ENCODE measurements at places on chromosomes 5 and 9. TPM values are rescaled to one million over a fixed set of nuclear protein-coding genes. Genes with fewer than 3 reads are reported as not detected.

The ARHGEF28 gene
- total RNA-seq: 77.3 TPM

The MARCHF3 gene
- total RNA-seq: 54.2 TPM

The HTR1A gene
- not detected for total RNA-seq

The WNK2 gene
- not detected for total RNA-seq

The PCDHB2 gene
- under 0.01 TPM for total RNA-seq

The CYLC2 gene
- total RNA-seq: not detected

The AGXT2 gene
- not detected for total RNA-seq

The WWC1 gene
- total RNA-seq: 2.3 TPM

Measured in epithelial cell of umbilical artery (primary cell).